ENCODE measurements at places on chromosomes 16 and 17.

DNA sequence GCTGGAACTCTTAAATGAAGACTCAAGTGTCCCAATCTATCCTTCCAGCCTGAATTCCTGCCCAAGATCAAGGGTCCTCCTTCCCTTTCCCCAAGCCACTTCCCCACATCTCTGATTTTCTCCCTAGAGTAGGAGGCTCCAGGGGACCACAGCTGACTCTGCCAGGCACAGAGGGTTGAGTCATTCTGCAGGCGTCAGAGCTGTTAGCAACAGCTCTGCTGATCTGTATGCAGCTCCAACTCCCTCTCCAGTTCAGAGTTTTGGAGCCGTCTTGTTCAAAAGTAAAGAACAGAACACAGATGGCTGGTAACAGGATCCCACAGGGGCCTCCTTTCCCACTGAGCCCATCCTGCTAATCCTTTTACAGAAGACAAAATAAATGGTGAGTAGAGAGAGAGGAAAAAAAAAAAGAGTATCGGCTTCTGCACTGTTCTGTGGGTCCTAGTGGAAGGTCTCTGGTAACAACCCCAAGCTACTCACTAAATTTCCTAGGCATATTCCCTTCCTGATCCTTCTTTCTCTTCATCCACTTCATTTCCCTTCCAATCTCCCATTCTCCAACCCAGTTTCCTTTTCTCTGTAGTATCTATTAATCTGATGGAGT, 13.4 kb upstream of the TAOK1 start:
- no peak for DNase-seq

DNA sequence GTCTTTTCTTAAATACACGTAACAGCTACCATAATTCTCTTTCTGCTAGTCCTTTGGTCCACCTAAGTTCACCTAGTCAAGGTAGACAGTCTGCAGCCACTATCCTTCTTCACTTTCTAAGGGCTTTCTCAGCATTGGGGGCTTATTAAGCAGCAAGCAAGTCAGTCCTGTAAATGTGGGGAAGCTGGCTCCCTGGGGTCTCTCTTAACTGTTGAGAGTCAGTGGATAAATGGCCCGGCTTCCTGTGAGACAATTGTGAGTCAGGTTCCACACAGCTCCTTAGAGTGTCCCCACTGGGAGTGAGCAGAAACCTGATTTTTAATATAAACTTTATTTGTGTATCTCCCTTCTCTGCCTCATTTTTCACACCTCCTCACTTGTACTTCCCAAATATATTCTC, 132.1 kb downstream of the CDH13 start:
- no peak for DNase-seq

GRCh38 chr16:11004351-11004750, 60.0 kb downstream of the CLEC16A start:
- DNase-seq: no peak

- no peak for DNase-seq
Measured at GRCh38 chr17:81152288-81152828, 12.9 kb upstream of the PVALEF start.

GRCh38 chr17:21283482-21284318, 811 bp upstream of the MAP2K3 start:
- no peak for DNase-seq

DNA sequence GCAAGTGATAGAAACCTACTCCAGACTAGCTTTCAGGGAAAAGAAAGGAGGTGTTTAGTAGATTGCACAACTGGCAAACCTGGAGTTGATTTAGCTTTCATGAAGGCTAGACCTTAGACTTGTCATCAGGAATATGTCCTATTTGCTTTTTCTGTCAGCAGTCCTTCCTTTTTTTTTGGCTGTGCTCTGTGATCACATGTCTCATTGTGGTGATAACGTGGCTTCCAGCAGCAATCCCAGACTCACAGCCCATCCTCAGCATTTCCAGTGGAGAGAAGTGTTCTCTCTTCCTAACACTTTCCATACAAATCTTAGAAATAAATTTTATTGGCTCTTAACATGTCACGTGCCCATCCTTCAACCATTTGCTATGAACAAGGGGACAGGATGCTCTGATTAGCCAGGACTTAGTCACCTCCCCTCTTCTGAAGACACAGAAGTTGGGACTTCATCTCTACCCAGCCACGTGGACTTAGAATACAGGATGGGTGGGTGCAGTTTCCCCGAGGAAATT, 74.7 kb downstream of the CDH13 start:
- no peak for DNase-seq
